ENCODE measurements at places on chromosomes 7 and 10.

DNA sequence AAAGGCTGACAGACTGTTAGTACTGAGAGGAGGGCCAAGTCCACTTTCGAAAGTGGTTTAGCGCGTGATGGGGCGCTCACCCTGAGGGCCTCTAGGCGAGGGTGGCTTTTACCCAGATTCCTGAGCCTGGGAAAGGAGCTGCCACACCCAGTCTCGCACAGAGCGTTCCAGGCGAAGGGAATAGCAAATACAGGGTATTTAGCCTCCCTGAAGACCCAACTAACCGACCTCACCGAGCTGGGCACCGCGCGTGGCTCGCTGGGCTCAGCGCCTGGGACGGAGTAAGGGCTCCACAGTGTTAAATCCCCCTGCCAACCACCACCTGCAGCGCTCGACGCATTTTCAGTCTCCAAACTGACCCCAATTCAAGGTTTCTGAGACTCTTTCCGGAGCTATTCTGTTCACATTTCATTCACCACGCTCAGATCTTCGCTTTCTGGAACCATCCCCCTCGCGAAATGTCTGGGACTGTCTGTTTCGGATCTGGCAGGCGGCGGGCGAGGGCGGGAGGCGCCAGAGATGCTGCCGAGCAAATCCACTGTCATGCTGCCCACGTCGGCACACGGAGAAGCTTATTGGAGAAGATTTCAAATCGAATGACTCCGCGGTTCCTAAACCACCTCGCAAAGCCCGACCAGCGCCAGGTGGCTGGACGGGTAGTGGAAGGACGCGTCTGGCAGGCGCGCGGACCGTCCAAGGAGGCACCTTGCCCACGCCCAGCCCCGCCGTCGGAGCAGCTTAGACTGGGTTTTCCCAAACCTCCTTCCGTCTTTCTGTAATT lies 1.4 kb upstream of the OSBPL3 start:
- peak; percentile 30 for DNase-seq

DNA sequence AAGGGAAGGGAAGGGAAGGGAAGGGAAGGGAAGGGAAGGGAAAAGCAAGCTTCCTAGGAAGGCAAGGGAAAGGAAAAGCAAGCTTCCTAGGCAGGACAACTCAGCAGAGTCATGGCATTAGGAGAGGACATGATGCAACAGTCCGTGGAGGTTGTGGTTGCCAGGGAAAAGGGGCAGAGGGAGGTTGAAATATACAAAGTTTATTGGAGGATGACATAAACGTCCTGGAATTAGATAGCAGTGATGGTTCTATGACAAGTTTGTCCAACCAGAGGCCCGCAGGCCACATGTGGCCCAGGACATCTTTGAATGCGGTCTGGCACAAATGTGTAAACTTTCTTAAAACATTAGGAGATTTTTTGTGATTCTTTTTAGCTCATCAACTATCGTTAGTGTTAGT lies 59.8 kb upstream of the OPN4 start:
- DNase-seq = no peak

DNA sequence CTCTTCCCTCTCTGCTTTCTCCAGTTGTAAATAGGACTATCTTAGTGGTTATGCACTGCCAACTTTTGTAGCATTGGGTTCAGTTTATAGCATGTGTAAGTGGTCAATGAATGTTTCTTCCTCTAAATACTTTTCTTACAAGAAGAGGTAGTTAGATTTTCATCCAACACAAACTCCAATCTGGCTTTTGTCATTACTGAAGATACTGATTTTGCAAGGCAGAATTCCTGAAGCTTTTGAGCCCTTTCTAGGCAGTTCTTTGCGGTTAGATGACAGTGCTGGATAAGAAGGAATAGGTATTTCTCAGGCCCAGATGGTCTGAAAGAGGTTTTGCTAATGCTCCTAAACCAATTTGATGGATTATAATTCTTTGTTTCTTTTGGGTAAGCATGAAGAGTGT lies 60.5 kb downstream of the BICC1 start:
- DNase-seq = no peak

DNA sequence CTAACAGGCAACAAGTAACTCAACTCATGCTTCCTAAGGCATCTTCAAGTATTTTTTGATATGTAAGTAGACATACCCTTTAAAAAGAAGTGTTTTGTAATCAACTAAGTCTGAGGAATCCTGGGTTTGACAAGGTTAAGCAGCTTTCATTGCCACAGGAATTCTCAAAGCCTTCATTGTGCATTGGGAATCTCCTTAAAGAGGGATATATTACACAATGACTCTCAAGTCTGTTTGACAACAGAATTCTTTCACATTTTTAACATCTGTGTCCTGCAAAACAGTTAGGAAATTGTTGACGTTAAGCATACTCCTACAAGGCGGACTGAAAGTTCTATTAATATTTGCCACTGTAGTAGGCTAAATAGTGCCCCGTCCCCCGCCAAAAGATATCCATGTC lies 71.4 kb downstream of the SGMS1 start:
- no peak for DNase-seq

DNA sequence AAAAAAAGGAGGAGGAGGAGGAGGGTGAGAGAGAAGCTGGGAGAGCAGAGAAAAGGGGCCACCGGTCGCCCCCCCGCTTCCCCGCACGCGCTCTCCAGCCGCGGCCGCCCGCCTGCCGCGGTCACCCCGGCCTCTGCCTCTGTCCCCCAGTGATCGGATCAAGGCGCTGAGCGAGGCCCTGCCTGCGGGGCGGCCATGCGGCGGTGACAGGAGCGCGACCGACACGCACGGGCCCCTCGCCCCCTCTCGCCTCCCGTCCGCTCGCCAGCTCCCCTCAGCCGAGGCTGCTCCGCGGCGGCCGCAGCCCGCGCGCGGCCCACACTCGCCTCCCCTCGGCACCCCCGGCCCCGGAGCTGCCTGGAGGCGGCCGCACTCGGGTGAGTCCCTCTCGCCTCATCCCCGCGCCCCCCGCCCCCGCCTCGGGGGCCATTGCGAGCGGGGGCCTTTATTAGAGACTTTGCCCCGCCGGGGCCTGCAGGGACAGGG lies at the start of gene GTF2I:
Gene GTF2I (plus strand): TSS at position 27 of the 486 bp plus-strand sequence. CDS start 31,411 bp downstream, outside the sequence.
- DNase-seq = peak; percentile 61

GRCh38 chr10:51487576-51487975 lies 211.8 kb downstream of the CSTF2T start:
- no peak for DNase-seq

GRCh38 chr10:32955299-32955772 lies 2.7 kb downstream of the ITGB1 start:
- DNase-seq = no peak

- no peak for DNase-seq
Measured at GRCh38 chr10:133442191-133442966, 11.4 kb upstream of the SCART1 start.
